Umbilical cord (tissue), 2 donors: ENCODE measurements at places on chromosomes 13 and 19. TPM values are rescaled to one million over a fixed set of nuclear protein-coding genes. Genes with fewer than 3 reads are reported as not detected.

TTC9B gene
- not detected for total RNA-seq

ZNF578 gene
- total RNA-seq = 9.4 TPM

CYP2A7 gene
- 0.24 TPM for total RNA-seq

DNA sequence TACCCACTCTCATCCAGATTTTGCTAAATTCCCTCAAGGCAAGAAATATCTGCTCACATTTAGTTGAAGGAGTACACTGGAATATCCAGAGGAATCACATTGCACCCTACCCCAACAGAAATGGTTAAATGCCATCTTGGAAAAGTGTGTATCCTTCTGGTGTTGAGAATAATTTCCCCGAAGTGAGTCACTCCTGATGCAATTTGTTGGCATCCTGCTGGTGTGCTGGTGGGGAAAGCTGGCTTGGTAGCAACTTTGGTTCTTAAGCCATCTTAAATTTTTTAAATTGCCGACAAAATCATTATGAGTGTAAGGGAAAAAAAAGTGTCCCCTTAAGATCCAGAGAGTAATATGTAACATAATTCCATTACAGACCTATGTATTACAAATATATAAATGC, 337.3 kb upstream of the DACH1 start:
- DNase-seq = no peak

DNA sequence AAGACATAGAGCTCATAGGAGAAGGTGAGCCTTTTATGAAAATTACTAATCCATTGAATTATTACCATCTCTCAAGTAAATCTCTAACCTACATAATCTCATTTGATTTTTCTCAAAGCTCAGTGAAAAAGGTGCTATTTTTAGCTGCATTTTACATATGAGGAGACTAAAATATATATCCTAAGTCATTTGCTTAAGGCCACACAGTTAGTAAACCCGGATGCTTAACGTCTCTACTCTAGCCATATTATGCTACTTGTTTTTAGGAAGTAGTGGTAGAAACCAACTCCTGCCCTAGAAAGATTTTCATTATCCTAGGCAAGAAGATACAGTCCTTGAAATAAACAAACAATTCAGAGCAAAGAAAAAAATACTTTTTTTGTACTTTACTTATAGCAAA, 108.9 kb downstream of the RBM26 start:
- DNase-seq = no peak

GRCh38 chr13:76717092-76717491, 169.1 kb downstream of the KCTD12 start:
- no peak for DNase-seq

DNA sequence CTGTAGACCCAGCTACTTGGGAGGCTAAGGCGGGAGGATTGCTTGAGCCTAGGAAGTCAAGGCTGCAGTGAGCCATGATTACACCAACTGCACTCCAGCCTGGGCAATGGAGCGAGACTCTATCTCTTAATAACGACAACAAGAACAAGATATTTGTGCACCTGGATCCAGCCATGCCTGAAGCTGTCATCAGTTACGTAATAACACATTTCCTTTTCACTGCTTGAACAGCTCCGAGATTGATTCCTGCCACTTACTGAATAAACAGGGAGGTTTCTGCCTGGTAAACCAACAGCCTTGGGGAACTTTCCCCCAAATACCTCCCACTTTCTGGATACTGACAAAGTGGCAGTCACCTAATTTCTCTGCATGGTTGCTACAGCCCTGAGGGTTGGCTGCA, 5.4 kb downstream of the KANK2 start:
- no peak for DNase-seq
